ENCODE measurements at places on chromosomes 12 and 14.

DNA sequence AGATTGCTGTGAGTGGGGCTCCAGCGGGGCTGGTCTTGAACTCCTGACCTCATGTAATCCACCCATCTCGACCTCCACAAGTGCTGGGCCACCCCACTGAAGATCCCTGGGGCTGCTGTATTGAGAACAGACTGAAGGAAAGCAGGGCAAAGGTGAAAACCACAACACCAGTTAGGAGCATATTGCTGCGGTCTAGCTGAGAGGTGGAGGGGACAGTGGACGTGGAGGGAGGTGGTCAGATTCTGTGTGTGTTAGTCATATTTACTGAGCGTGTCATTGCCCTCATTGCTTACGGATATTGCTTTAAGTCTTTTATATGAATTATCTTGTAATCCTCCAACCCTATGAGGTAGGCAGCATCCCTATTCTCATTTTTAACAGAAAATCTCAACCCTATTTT lies 69.0 kb upstream of the OVCH1 start:
- DNase-seq: no peak

DNA sequence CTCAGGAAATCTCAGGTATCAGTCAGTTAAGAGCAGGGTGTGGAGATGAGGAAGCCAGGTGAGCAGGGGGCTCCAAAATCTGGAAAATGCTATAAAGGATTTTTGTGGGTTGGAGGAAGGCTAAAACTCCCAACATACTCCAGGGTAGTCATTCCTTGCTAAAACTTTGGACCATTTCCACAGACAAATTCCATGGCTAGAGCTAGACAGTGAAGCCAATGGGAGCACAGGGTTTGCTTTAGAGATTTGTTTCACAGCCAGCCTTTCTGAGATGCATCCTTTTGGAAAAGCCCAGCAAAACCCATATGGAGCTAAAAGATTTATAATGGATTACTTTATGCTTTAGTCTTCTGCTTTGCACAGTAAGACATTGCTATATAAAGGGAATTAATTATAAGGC lies 146.5 kb downstream of the SAMD4A start:
- DNase-seq: no peak

DNA sequence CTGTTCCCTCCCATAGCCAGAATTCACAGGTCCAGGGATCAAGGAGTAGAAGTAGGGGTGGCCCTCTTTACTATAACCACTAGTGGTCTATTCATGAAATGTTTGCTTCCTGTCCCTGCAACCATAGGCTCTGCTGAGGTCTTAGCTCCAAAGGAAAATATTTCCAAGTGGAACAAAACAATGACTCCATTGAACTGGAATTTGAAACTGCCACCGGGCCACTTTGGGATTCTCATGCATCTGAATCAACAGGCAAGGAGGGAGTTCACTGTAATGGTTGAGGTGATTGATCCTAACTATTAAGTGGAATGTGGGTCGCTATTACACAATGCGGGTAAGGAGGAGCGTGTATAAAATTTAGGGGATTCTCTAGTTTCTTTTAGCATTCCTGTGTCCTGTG lies 197.0 kb downstream of the ETNK1 start:
- DNase-seq: no peak

DNA sequence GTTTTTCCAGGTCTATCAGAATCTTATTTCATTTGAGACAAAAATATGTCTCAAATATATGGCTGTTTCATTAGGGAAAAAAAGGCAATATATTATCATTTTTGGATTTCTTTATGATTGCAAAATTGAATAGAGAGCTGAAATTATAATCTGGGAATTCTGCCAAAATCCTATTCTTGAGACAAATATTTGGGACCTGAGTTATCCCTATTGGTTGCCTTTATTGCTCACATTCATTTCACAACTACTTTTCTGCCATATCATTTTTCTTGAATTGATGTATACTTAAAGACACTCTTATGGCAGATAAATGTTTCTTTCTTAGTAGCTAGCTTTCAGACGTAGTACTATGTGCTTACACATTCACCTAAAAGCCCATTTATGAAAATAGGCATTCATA lies 241.6 kb upstream of the NOVA1 start:
- DNase-seq: no peak

- DNase-seq: no peak
These were observed 594 bp upstream of the CLEC14A start for GRCh38 chr14:38256533-38256840.

DNA sequence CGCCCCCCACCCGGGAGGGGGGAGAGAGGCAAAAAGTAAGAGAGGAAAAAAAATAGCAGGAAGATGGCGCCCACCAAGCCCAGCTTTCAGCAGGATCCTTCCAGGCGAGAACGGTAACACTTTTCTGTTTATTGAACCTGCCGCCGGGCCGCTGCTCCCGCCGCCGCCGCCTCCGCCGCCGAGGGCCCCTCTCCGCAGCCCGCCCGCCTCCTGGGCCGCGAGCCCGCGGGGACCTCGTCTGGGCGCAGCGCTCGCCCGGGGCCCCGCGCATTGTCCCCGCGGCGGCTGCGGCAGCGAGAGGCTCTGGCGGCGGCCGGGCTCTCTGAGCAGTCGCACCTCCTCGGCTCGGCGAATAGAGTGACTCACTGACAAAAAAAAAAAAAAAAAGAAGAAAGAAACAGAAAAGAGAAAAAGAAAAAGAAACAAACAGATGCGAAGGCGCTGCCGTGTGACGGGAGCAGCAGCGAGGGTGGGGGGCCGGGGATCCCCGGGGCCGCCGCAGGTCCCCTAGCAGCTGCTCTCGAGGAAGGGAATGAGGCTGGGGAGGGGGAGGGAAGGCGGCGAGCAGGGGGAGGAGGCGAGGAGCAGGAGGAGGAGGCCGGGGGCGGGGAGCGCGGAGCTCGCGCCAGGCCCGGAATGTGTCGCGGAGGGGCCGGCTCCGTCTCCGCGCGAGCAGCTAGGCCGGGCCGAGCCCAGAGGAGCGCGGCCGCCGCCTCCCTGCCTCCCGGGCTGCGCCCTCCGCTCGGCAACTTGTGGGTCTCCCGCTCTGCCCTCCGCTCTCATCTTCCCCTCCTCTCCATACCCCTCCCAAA lies 781 bp downstream of the NPAS3 start:
- peak; percentile 51 for DNase-seq

GRCh38 chr14:104773505-104774452 lies 20.8 kb downstream of the SIVA1 start:
- DNase-seq: no peak

DNA sequence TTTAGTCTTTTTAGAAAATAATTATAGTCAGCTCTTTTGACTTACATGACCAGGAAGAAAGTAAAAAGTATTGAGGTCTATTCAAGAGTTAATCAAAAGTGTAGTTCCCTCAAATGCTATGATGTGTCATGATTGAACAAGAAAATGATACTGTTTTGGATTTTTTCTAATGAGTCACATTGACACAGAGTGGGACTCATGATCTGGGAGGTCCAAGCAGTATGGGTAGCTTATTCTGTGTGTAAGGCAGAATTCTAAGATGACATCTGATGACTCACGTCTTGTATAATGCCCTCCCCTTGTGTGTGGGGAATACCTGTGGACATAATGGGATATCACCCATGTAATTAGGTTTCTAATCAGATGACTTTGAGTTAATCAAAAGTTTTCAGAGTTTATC lies 178.1 kb upstream of the DDHD1 start:
- no peak for DNase-seq

- DNase-seq: no peak
These were observed 2.7 kb downstream of the MYO1A start for GRCh38 chr12:57046947-57047890.

DNA sequence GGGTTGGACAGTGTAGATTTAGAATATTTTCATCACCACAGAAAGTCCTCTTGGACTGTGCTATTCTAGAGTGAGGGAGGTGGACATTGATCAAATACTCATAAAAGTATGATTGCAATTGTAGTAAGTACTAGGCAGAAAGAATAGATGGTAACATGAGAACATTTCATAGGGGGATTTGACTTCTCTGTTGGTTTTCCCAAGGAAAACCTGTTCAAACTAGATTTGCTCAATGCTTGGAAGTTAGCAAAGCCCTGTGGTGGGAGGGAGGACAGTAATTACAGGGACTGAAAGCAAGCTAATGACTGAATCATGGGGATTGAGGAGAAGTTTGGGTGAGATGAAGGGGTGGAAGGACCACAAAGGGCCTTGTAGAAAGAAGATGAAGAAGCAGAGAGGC lies 24.4 kb upstream of the EID3 start:
- DNase-seq: no peak

DNA sequence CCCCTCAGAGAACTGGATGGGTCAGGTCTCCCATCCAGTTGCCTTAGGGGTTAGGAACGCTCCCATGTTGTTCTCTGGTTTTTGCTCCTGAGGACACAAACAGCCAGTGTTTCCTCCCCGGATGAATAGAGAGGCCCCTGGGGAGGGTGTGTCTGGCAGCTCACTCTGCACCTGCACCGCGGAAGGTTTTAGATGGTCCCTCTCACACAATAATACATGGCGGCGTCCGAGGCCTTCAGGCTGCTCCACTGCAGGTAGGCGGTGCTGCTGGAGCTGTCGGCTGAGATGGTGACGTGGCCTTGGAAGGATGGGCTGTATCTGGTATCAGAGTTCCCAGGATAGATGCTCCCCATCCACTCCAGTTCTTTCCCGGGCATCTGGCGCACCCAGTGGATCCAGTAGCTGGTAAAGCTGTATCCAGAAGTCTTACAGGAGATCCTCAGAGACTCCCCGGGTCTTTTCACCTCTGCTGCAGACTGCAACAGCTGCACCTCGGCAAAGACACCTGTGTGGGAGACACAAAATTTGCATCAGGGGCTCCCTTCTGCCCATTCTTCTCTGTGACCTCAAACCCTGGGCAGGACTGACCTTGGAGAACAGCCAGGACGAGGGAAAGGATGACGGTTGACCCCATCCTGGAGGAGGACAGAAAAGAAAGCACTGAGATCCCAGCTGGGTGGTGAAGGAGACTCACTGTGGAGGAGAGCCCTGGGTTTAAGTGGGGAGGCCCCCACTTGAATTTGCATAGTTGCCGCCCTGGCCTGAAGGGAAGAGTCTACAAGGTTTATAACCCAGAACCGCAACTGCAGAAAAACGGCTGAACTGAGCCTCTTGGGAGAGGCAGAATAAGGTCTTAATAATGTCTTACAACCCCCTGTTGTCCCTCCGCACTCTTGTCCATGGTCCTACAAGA lies 1324.8 kb downstream of the TMEM121 start:
- DNase-seq: no peak

DNA sequence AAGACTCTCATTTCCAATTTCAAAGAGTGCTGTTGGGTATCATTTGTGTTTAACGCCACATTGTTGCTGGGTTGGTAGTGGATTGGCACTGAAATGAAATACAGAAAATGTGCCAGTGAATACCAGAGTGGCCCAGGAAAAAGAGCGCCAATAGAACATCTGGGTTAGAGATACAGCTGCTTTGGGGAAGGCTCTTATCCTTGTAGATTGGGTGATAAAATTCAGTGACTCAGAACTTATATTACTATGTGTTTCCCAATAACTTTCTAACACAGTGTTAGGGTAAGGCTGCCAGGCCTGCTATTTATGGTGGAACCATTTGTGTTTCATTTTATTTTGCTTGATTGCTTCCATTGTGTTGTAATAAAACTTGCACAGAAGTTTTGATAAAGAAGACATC lies 168.2 kb upstream of the SSTR1 start:
- DNase-seq: no peak

DNA sequence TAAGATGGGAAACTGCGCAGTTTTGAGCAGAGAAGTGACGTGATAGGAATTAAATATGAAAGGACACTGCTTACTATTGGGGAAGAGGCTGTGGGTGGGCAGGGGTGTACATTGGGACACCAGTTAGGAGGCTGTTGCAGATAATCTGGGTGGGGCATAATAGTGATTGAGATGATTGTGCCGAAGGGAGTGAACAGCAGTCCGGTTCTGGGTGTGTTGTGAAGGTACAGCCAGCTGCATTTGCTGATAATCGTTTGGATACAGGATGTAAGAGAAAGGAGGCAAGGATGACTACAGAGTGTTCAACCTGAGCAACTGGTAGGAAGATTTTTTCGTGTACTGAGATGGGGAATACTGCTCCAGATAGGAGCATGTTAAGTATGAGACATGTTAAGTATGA lies 205.2 kb upstream of the NEDD1 start:
- no peak for DNase-seq

GRCh38 chr14:88815980-88816379 lies 8.5 kb upstream of the TTC8 start:
- no peak for DNase-seq

DNA sequence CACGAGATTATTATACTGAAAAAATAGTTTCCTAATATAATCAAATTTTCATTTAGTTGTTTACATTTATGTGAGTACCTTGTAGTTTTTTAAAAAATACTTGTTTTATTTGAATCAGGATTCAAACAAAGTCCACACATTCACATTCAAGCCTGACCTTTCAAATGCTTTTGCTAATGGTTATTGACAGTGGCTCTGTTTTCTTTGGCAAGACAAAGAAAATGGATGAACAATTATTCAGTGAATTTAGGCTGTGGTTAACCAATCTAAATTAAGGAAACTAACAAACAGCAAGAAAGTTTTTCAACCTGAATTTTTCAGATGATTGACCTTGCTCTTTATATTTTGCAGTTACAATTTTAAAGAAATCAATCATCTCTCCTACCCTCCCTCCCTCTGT lies 9.7 kb downstream of the SLC4A8 start:
- no peak for DNase-seq

- DNase-seq: no peak
These were observed 328.3 kb downstream of the APAF1 start for GRCh38 chr12:98973395-98973794.

DNA sequence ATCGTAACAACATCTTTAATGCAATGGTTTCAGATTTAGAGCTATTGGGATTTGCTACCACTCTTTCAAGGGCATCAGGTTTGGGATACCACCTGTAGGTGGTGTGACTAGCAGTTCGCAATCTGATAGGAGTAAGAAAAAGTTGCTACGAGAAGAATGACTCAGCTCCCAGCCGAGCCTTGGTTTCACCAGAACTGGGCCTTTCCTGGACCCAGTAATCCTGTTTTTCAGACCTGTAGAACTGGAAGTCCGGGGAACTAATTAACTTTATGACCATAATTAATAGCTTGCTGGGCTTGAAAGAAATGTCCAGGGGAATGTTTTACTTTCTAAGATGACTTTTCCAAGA lies 770 bp downstream of the ABHD4 start:
- peak; percentile 61 for DNase-seq

DNA sequence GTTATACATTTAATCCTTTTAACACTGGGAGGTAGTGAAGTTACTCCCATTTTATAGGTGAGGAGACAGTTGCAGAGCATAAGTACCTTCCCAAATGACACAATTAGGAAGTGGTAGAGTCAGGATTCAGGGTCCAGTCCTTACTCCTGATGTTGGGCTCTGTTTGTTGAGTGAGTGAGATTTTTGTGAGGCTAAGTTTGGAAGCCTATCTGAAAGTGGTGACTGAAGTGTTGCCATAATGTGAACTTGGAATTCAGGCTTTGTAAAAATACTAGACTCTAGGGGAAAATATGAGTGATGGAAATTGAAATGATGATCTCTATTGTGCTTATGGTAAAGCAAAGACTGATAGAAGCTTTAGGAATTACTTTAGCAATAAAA lies 2.2 kb downstream of the NUDT4 start:
- DNase-seq: no peak
